ENCODE measurements at places on chromosomes 12 and 14. TPM values are rescaled to one million over a fixed set of nuclear protein-coding genes. Genes with fewer than 3 reads are reported as not detected.

The CIROP gene
- total RNA-seq: not detected

The GRIP1 gene
- 18.9 TPM for total RNA-seq

The PLEKHD1 gene
- 0.06 TPM for total RNA-seq

The ENDOU gene
- not detected for total RNA-seq

The EML1 gene
- total RNA-seq: 49.9 TPM

The RAD51AP1 gene
- total RNA-seq: 1.1 TPM

The GALNT8 gene
- total RNA-seq: 0.43 TPM

The CIDEB gene
- total RNA-seq: 25.6 TPM

The ZDHHC22 gene
- 0.09 TPM for total RNA-seq

The RASSF9 gene
- total RNA-seq: 1.9 TPM

The DRAM1 gene
- 19.2 TPM for total RNA-seq

The RNASE7 gene
- total RNA-seq: 22.1 TPM

DNA sequence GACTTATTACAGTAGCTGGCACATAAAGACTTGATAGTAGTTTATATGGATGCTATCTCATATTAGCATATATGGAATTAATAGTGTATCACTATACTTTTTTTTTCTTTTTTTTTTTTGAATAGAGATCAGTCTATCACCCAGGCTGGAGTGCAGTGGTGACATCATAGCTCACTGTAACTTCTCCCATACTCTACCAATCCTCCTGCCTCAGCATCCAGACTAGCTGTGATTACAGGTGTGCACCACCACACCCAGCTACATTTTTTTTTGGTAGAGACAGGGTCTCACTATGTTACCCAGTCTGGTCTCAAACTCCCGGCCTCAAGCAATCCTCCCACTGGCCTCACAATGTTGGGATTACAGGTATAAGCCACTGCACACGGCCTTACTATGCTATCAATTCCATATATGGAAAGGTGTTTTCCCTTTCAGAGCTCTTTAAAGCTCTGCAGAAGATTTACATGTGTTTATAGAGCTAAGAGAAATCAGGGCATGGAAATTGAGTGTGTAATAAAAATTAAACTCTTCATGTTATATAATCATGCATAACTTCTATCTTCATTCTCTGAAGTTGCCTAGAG lies 1.8 kb upstream of the TBK1 start:
- DNase-seq: no peak

GRCh38 chr12:50520416-50521207 lies 15.8 kb downstream of the DIP2B start:
- DNase-seq: no peak

GRCh38 chr12:93823616-93824391 lies 146.6 kb downstream of the CRADD start:
- no peak for DNase-seq

DNA sequence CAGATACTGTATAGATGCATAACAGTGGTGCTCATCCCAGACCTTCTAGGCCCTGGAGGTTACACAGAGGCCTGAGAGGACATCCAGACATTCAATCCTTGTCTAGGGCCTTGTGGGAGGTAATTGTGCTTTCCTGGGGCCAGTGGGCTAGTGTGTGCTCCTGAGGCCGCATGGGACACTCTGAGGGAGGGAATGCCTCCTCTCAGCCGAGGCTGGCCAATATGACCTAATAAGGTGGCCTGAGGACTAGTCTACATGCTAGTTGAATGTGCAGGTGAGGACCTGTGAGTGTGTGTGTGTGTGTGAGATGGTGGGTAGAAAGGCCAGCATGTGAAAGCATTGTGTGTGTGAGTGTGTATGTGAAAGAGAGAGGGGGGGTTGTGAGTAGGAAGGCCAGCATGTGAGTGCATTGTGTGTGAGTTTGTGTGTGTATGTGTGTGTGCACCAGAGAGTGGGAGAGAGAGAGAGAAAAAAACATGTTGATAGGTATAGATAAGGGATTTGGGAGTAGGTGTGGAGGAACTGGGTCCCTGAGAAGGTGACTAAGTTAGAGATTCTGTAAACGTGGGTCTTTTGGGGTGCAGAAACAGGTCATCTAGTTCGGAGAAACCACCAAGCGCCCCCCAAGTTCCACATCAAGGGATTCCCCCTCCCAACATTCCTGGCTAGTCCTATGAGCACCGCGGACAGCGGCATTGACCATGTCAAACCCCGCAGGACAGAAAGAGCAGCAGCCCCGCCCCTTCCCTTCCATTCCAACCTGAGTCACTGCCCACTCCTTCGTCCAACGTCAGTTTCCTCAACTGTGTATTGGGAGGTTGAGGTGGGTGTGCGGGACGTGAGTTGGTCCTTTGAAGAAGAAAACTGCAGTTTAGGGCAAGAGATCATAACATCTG lies 9.7 kb upstream of the KRT81 start:
- DNase-seq: no peak

- DNase-seq: no peak
Measured at GRCh38 chr12:98678236-98678945, 33.3 kb downstream of the APAF1 start.

- no peak for DNase-seq
Measured at GRCh38 chr14:22994762-22995275, 12.5 kb upstream of the AJUBA start.

DNA sequence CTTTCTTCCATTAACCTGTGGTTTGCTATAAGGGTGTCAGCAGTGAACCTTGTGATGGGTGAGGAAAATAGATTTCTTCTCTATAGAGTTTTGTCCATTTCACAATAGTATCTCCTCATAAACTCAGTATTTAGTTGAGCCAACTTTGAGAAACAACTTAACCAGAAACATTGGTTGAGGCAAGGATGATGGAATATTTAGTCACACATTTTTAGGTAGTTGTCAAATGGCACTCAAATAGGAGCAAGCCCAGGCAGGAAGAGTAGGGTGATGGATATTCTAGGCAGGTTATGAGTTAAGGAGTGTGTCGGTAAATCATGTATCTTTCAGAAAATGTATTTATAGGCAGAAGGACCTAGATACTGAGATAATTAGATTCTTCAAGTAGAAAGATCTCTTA lies 1267.6 kb downstream of the SLC16A7 start:
- DNase-seq: no peak

- no peak for DNase-seq
Measured at GRCh38 chr12:76766161-76766560, 2.2 kb downstream of the ZDHHC17 start.

GRCh38 chr12:16163146-16163545 lies 114.3 kb downstream of the SLC15A5 start:
- no peak for DNase-seq

GRCh38 chr14:60204843-60205774 lies 39.9 kb upstream of the DHRS7 start:
- DNase-seq: no peak

DNA sequence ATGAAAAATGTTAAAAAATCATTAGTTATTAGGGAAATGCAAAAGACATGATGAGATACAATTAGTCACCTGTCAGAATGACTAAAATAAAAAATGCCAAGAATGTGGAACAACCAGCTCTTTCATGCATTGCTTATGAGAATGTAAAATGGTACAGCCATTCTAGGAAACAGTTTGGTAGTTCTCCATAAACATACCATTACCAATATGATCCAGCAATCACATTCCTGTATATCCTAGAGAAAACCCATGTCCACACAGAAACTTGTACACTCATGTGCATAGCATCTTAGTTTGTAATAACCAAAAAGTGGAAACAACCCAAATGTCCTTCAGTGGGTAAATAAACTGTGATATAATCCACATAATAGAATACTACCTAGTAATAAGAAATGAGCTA lies 245.7 kb downstream of the FUT8 start:
- no peak for DNase-seq

- no peak for DNase-seq
Measured at GRCh38 chr12:111411185-111411764, 5.6 kb downstream of the SH2B3 start.

DNA sequence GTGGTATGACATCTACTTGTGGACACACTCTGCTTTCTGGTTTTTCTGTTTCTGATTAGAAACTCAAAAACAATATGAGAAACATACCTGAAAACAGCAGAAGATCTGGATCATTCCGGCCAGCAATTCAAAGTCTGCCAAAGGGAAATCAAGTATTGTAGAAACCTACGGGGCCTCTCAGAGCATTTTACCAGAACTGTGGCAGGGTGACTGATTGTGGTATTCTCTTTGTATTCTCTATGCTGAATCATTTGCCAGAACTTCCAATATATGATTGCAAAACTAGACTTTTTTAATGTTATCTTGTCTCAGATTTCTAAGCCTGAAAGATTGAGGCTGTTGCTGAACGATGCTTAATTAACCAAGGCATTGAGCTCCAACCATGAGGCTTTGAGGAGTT lies 5.9 kb upstream of the GZMB start:
- no peak for DNase-seq

- DNase-seq: no peak
Measured at GRCh38 chr12:94488463-94488862, 28.8 kb upstream of the CEP83 start.

- DNase-seq: no peak
Measured at GRCh38 chr14:102941419-102942011, 19.1 kb downstream of the AMN start.

- DNase-seq: no peak
Measured at GRCh38 chr14:22602862-22603261, 4.8 kb downstream of the ABHD4 start.

GRCh38 chr12:51951843-51952722 lies 584 bp downstream of the ACVR1B start:
- peak; percentile 24 for DNase-seq

DNA sequence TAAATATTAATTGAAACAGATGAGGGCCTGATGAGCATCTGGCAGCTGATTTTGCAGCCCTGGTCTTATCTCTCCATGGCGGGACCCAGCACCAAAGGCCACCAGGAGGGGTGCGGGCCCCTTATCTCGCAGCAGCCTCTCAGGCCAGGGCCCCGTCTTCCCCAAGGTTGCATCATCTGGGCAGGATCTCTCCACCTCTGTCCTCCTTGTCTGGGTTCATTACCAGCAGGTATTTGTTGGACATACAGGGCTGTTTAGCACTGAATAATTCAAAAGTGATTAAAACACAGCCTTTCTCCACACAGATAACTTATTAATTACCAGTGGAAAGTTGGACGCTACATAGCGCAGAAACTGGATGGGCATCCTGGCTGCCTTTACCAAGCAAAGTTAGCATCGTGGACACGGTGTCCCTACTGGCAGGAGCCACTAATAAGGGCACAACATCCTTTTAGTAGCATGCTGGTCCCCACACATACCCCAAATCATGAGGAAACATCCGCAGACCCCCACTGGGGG lies 25.8 kb downstream of the TMEM120B start:
- DNase-seq: no peak

DNA sequence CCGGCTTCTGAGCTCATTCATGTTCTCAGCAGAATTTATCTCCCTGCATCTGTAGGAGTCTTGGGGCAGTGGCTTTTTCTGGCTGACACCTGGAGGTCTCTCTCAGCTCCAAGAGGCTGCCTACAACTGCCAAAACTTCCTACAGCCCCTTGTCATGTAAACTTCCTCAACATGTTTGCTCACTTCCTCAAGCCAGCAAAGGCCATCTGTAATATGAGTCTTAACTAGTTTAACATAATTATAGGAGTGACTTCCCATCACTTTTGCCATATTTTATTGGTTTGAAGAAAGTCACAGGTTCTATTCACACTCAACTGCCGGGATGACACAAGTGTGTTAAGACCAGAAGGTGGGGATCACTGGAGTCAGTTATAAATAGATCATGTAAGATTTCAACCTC lies 194.0 kb downstream of the VRK1 start:
- no peak for DNase-seq

- no peak for DNase-seq
Measured at GRCh38 chr12:80549298-80549697, 105.3 kb downstream of the PTPRQ start.

DNA sequence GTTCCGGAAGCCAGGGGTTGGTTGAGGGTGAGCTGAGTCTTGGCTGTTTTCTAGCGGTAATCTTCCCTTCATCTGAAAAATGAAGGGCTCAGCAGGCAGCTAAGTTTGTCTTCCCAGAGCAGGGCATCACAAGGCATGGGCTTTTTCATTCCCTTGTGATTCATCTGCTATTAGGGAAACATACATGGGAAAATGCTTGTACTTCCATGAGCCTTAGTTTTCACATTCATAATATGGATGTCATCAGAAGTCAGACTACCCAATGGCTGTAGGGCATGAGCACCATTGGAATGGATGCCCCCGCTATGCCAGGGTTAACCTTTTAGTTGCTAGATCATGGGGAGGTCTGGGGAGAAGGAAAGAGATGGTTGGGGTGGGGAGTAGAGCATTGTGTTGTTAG lies 18.7 kb downstream of the HELB start:
- no peak for DNase-seq

GRCh38 chr12:91901381-91902074 lies 244.1 kb downstream of the BTG1 start:
- no peak for DNase-seq

DNA sequence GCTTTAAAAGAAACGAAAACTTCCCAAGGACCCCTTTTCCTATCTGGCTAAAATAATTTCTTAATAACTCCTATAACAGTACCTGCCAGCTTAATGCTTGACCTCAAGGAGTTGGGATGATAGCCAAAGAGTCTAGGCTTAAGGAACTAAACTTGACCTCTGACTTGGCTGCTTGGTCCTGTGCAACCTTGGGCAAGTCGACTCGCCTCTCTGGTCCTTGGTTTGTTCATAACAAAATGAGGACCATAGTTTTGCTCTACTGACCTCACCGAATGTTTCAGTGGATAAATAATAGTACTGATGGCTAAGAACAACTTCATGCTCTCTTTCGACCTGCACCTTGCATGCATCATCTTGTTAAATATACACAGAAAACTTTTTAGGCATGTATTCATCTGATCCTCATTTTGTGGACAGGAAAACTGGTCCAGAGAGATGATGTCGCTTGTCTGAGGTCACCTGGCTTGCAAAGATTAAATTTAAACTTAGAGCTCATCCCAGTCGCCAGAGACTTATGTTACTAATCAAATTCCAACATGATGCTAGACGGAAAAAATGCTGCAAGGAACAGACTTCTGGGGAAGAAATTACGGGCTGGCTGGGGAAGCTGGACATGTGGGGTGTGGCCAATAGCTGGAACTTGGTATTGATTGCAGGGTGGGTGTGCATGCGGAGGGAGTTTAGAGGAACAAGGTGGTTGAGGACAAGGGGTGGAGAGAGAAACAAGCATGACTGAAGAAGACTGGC lies 38.0 kb upstream of the WSCD2 start:
- DNase-seq: no peak

DNA sequence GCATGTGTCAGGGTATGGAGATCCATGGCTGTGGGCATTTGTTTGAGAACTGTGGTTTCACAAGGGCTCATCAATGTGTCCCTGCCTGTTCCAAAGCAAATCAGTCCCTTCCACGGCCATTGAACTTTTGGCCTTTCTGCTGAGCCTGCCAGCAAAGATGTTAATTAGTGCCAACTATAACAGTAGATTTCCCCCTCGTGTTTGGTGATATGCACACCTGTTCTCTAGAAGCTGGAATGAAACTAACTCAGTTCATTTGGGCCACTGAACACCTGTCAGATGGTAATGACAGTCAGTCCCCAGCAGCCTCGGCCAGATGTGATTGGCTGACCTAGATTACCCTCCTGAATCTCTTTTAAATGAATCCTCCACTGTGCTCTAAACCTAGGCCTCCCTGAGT lies 43.2 kb downstream of the IRAK3 start:
- no peak for DNase-seq

Data from mucosa of gallbladder (tissue), 1 donor.